CD8-positive, alpha-beta memory T cell (primary cell): ENCODE measurements at places on chromosomes 7 and 10. TPM values are rescaled to one million over a fixed set of nuclear protein-coding genes. Genes with fewer than 3 reads are reported as not detected.

The DPP6 gene
- total RNA-seq, result not detected

The NKX6-2 gene
- not detected for total RNA-seq

The CDK14 gene
- 0.20 TPM for total RNA-seq

The NODAL gene
- not detected for total RNA-seq

The FGL2 gene
- 3.1 TPM for total RNA-seq

The KLF14 gene
- total RNA-seq, result not detected

The BLOC1S2 gene
- 69.7 TPM for total RNA-seq

The C10orf105 gene
- 0.04 TPM for total RNA-seq

The FRMD4A gene
- 2.1 TPM for total RNA-seq

DNA sequence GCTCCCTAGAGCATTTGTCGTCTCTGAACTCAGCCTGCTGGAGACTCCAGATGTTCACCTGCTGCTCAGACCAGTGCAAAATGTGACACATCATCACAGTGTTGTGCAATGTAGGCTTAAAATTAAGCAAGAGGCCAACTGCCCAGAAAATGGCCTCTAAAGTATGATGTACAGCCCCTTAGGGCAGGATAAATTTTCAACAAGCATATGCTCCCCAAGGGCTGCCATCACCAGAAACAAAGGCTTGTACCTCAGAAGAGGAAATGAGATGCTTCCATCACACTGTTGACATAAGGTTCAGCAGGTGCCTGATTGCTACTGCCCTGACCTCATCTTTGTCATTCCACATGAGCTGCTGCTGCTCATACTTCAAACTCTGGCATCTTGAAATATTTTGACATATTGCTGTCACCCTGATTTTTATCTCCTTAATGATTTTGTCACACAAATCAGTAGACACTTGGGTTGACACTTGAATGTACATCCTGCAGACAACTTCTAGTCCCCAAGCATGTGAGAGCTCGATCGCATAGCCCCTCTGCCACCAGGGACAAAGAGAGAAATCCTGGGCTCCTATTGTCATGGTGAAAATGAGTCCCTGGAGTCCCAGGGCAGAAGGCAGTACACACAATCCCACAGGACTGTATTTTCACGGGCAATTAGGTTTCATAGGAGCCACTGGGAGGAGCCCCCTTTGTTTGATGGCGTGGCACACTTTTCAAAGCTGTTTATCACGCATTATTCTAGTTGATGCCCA lies 219.7 kb upstream of the STK17A start:
- no peak for DNase-seq

DNA sequence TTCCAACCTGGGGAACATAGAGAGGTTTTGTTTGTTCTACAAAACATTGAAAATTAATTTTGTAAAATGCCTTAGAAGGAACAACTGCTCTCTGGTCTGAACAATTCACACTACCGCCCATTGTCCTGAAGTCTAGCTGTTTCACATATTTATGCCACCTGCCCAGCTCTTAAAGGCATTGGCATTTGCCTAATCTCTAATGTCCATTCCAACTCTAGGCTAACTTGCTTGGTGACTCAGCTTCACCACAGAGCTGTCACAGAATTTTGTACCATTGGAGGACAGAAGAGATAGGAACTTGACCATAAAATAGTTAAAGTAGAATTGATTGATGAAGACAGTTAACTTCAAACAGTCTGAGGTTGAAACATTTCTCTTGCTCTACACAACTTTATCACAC lies 53.5 kb upstream of the PPP1R17 start:
- DNase-seq, result no peak

GRCh38 chr7:108251700-108252099 lies 121.5 kb upstream of the LAMB4 start:
- DNase-seq, result no peak

DNA sequence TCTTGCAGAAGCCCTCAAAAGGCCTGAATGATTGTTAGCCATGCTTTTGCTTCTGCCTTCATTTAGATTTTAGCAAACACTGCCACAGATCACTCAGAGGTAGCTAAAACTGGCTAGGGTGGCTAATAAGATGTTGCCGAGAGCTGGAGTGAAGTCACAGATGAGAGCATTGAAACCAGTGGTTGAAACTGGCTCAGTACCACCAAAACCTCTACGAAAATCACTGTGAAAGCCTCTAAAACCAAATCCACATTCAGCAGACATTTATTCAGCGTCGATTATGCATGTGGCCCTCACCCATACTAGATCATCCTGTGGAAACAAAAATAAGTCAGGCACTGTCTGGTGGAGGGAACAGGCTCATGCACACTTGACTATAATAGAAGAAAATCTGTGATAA lies 50.8 kb downstream of the PIK3CG start:
- DNase-seq, result no peak

GRCh38 chr10:11863353-11864109 lies 40.4 kb downstream of the PROSER2 start:
- peak; percentile 12 for DNase-seq

DNA sequence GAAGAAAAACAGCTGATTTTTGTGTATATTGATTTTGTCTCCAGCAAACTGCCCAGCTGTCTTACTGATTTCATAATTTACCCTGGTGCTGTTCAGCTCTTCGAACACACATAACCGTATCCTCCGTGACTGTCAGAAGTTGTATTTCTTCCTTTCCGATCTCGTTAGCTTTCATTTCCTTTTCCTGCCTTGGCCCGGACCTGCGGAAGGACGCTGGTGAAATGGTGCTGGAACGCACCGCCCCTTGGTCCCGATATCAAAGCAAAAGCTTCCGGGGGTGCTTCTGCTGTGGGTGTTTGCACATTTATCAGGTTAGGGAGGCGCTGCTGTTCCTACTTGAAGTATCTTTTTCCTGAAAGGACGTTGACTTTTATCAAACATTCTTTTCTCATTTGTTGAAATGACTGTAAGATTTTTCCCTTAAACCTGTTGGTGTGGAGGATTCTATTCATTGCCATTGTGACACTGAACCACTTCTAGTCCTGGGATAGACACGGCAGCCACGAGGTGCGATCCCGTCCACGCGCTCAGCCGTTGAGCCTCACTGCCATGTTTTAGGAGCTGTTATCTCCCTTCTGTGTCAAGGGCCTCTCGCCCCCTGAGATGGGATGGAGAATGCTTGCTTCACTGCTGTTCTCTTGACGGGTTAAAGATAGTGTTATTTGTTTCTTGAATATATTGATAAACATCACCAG lies 72.6 kb downstream of the FOXL3 start:
- peak; percentile 70 for DNase-seq

GRCh38 chr7:69260023-69260422 lies 338.3 kb upstream of the AUTS2 start:
- no peak for DNase-seq

DNA sequence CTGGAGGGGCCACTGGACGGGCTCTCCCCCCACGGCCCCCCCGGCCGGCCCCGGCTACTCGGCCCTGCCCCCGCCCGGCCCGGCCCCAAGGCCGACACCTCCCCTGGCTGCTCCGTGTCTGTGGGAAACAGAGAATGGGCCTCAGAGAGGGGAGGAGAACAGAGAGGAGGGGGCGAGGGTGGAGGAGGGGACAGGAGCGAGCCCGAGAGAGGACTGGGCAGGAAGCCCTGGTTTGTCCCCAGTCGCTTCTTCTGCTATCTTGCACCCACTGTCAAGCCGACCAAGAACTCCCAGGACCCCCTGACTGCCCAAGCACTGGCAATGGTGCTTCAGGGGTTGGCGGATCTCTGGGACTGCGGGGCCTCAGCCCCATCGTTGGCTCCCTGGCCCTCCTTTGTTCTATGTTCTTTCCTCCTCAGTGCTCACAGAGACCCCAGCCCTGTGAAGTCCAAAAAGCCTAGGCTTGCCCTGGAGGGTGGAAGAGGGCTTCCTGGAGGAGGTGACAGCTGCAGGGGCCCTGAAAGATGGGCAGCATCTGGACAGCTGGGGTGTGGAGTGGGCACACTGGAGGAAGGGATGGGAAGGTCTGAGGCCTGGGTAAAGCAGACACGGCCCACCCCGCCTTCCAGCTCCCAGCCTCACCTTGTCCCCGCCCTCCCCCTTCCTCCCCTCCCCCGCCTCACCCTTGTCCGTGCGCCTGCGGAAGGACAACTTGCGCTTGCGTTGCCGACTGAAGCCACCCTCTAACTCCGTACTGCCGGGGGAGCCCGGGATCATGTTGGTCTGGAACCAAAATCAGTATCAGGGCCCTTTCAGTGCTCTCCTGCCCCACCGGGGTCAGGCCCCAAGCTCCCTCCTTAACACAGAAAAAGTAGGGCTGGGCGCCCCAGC lies 30.1 kb downstream of the KCNH2 start:
- DNase-seq, result no peak

- no peak for DNase-seq
These were observed 15.2 kb downstream of the SRI start for GRCh38 chr7:88204525-88205110.

- DNase-seq, result no peak
These were observed 102.7 kb downstream of the WDR11 start for GRCh38 chr10:120953897-120954296.

DNA sequence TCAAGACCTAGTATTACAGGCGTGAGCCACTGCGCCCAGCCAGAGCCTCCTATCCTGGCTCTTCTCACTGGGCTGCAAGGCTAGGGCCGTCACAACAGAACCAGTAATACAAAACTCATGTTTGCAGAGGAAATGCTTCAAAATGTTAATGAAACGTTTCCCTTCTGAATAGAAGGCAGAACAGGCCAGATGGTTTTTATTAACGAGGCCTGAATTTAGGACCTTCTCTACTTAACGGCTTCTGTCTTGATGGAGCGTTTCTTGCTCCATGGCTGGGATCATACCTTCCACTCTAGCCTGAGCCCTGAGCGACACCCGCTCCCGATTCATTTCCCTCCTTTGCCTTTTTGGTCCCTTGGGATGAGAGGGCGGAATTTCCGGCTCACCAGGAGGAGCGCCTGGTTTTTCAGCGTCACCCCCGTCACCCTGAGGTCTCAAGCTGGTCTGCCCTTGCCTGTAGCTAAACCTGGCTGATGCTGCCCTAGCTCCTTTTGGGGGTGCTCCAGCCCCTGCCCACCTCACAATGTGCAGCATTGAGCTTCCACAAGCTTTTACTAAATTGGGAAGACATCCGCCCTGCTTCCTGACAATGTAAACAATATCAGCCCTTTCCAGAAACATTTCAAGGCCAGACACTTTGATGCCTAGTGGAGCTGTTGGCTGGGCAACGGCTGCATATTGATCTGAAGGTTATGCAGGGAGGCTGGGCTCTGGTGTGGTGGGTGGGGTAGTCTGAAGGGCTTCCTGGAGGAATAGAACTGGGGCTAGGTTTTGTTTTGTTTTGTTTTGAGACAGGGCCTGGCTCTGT lies 5.2 kb downstream of the CLIP2 start:
- DNase-seq, result no peak

- no peak for DNase-seq
These were observed 27.0 kb downstream of the AUTS2 start for GRCh38 chr7:69625238-69625637.

DNA sequence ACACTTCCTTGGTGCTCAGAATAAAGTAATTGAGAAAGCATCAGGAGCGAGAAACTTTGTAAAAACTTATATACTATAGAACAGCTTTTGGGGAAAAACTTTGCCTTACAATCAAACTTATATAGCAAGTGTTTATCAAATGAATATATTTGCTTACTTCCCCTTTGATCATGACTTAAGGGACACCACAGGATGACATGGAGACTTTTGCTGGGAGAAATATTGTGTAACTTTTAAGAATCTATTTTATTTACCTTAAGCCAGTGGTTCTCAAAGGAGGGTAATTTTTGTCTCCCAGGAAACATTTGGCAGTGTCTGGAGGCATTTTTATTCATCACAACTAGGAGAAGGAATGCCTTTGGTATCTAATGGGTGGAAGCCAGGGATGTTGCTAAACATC lies 173.8 kb upstream of the HABP2 start:
- DNase-seq, result no peak

DNA sequence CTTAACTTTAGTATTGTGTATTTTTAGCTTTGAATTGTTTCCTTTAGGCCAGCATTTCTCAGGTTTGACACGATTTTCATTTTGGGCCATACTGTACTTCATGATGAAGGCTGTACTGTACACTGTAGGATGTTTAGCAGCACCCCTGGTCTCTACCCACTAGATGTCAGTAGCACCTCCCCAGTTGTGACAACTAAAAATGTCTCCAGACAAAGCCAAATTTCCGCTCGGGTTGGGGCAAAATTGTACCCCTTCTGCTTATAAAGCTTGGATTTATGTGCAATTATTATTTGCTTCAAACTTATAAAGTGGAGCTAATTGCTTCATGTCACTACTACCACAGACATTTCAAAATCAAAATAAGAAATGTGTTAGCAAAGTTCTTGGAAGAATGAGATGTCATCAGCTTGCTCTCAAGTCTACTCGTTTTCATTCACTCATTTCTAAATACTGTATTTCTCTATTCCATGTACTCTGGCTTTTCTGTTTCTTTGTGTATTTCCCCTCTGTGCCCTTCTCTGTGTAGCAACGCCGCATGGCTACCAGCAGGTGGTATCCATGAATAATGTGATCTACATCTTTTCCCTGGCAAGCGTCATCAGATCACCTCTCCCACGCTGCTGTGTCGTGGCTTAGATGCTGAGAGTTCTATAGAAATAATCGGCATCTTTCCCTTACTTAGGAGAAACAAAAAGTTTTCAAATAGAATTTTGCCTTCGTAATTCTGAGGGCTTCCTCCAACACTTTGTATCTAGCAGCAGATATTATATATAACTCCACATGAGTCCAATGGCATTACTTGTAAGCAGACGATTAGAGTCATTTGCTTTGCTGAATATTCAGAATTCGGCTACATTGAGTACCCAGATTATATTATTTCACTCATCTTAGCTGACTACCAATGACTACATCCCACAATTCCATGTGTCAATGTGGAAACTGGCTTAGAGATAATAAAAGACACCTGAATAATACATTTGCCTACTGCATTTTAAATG lies 47.8 kb upstream of the CALCR start:
- no peak for DNase-seq

- DNase-seq, result no peak
These were observed 290.1 kb upstream of the COBL start for GRCh38 chr7:51606601-51607154.

DNA sequence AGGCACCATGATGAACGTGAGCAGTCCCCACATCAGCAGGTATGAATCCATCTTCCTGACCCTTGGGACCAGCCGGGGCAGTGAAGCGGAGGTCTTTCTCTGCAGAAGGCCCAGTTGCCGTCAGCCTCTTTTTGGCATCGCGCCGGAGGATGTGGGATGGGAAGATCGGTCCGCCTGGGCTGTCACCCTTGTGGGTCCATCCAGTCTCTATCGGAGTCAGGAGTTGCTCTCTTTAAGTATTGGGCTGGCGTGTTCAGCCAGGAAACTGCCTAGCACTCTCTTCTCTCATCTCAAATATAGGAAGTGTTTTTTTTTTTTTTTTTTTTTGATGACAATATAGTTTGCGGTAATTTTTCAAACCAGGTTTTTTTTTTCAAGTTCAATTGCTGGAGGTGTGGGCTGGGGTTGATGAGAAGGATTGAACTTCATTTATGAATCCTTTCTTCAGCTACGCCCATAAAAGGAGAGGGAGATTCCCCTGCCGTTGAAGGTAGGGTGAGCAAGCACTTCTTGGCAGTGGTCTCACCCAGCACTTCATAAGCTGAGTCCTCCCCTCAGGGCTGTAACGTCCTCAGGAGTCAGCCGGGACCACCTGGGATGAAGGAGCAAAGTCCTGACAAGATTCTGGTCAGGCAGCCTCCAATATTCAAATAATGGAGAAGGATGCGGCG lies at the start of gene IL2RA:
Gene IL2RA (minus strand): TSS at position 267 of the 671 bp plus-strand sequence. CDS start 216 bp downstream, at position 51.
- peak; percentile 73 for DNase-seq

GRCh38 chr10:27745732-27746396 lies at the start of gene MKX:
Gene MKX, minus strand, starts transcription at chr10:27745819. Its CDS starts 2,404 bp downstream, at chr10:27743415.
- DNase-seq, result peak; percentile 27
